Lung (tissue), 17 donors: ENCODE measurements at places on chromosomes 6 and 20. TPM values are rescaled to one million over a fixed set of nuclear protein-coding genes. Genes with fewer than 3 reads are reported as not detected.

The PSMB8 gene
- polyA plus RNA-seq = 132 TPM

The KHDC1 gene
- 1.3 TPM for polyA plus RNA-seq

The ARFGEF3 gene
- 4.7 TPM for polyA plus RNA-seq

The PPIL6 gene
- polyA plus RNA-seq = 6.3 TPM

The RAD21L1 gene
- polyA plus RNA-seq = 0.02 TPM

The TDRD6 gene
- 0.03 TPM for polyA plus RNA-seq

The RNF217 gene
- polyA plus RNA-seq = 3.1 TPM

The CST11 gene
- not detected for polyA plus RNA-seq

The PRICKLE4 gene
- 4.1 TPM for polyA plus RNA-seq

The SSTR4 gene
- not detected for polyA plus RNA-seq
